Stimulated activated CD4-positive, alpha-beta T cell treated with anti-CD3 and anti-CD28 coated beads, Interleukin-4, amount 100 ng/mL, for 24 hours (primary cell): ENCODE measurements at places on chromosomes 13 and 19.

- DNase-seq: no peak
These were observed 33.9 kb upstream of the RANBP3 start for GRCh38 chr19:6011794-6012193.

DNA sequence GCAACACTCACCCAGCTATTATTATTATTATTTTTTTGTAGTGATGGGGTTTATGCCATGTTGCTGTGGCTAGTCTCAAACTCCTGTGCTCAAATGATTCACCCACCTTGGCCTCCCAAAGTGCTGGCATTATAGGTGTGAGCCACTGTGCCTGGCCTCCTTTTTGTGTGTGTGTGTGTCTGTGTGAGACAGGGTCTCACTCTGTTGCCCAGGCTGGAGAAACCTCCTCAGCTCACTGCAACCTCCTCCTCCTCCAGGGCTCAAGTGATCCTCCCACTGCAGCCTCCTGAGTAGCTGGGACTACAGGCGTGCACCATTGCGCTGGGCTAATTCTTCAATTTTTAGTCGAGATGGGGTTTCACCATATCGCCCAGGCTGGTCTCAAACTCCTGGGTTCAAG lies 3.6 kb upstream of the MYDGF start:
- no peak for DNase-seq

DNA sequence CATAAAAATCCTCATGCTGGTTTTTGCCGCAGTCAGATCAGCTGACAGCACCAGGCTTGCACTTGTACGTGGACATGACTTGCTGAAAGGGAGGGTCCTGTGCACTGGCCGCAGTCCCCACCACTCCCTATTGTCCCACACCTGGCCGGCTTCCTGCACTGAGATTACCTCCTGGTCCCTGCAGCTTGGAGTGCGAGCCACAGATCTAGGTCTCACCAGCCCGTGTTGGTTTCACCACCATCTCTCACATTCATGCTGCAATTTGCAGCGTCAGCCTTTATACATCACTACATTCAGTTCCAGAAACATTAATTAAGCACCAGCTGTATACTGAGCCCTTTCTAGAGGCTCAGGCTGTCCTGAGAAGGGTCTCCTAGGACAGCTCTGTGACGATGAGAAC lies 15.0 kb upstream of the CD22 start:
- no peak for DNase-seq

DNA sequence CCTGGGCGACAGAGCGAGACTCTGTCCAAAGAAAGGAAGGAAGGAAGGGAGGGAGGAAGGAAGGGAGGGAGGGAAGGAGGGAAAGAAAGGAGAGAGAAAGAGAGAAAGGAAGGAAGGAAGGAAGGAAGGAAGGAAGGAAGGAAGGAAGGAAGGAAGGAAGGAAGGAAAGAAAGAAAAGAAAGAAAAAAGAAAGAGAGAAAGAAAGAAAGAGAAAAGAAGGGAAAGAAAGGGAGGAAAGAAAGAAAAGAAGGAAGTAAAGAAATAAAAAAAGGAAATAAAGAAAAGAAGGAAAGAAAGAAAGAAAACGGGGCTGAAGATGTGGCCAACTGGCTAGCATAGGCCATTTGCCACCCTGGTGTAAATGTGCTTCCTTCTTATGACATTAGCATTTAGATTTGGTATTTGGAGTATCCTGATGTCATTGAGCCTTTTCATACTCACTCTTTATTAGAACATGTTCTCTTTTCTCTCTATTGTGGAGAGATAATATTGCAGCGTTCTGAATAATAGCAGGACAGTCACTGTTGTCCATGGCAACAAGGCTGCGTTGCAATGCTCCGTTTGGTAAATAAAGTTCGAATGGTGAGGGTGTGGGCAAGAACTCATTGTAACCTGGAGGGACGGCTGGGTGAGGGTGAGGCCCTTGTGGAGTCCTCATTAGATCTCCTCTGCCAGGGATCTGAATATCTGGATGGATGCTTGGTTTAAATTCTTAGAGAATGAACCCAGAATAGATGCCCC lies 173.9 kb upstream of the UBL3 start:
- DNase-seq: no peak

GRCh38 chr13:29702912-29703351 lies 107.4 kb upstream of the SLC7A1 start:
- no peak for DNase-seq

DNA sequence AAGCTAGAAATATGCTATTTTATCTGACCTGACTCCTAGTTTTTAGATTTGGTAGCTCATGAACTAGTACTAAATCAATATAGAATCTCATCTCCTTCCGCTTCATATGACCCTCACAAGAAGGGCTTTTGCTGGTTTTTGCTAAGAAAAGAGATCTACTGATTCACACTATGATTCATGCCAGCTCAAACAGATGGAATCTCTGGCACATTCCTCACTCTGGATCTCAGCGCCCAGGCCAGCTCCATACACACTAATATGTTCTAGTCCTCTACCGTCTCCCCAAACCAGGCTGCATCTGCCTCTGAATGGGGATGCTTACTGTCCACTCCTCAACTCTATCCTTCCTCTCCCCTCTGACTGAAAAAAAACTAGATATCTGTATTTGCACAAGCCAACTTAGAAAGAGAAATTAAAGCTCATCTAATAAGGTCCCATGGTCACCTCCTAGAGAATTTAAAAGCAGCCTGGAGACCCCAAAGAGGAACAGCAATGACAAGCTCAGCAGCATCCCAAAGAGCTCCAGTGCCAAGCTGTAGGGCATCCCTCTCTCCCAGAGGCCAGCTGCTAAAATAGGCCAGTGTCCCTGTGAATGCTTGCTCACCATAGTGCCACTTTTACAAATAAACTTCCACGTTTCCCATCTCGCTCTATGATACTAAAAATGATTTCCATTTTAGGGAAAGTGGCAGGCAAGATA lies 74.9 kb downstream of the LHFPL6 start:
- no peak for DNase-seq

- DNase-seq: no peak
These were observed 3.8 kb upstream of the ZNF626 start for GRCh38 chr19:20664901-20665781.

DNA sequence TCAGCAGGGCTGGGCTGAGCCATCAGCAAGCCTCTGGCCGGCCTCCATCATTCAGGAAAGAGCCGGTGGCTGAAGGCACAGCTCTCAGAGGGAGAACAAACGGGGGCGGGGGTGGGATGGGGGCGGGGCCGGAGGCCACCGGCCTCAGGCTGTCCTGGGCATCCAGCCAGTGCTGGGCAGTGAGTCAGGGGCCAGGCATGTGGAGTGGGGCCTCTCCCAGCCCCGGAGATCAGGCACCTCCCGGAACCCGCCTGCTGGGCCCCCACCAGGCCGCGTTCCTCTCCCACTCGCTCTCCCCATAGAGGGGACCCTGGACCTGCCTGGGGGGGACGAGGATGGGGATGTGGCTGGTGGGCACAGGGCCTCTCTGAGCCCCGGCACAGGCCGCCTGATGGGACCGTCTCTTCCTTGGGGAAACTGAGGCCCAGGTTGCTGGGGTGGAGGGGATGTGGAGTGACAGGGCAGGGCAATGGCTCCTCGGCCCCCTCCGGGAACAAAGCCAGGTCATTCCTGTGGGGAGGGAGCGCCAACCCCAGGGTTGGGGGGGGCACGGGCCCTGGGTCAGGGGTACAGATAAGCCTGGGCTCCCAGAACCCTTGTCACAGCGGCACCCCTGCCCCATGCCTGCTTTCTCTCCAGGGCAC lies 12.9 kb downstream of the SPC24 start:
- no peak for DNase-seq

DNA sequence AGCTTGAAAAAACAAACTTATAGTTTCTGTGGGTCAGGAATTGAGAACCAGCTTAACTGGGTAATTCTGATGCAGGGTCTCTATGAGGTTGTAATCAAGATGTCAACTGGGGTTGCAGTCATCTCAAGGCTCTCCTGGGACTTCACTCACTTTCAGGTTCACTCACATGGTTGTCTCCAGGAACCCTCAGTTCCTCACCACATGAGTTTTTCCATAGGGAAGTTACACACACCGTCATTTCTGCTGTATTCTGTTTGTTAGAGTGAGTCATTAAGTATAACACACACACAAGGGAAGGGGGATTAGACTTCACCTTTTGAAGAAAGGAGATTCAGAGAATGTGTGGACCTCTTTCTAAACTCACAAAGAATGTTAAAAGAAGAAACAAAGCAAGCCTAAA lies 34.9 kb upstream of the MLNR start:
- no peak for DNase-seq

DNA sequence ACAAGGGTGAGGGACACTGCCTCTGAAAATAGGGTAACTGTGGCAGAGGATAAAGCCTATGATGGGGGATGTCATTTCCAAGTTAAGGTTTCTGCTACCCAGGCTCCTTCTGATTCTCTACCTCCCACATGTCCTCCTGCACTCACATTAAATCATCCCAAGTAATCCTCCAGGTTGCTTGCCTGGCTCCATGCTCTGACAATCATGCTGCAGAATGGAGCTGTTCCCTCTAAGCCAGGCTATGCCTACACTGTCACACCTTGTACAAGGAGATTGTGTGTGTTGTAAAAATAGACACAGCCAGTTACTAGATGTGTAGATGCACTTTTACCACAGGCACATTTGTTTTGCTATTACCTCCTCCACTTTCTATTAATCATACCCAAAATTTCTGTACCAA lies 8.0 kb downstream of the ZNF416 start:
- DNase-seq: no peak

- no peak for DNase-seq
These were observed 10.8 kb downstream of the BICRA start for GRCh38 chr19:47619763-47620162.

GRCh38 chr19:48117515-48118130 lies 7.0 kb upstream of the PLA2G4C start:
- no peak for DNase-seq

DNA sequence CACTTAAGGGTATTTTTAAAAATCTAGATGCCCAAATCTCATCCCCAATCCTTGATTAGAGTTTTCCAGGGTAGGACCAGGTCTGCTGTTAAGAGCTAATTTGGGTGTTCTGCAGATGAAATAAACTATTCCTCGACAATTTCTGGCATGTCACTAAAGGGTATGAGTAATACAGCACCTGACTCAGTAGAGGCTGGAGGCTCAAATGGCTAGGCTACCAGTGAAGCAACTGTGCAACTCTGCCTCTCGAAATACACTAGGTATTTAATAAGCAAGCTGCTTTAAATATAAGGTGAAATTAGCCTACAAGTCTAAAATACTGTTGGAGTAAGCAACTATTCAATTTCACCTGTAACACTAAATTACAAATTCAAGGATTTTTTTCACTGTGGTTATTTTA lies 1.5 kb downstream of the RNF6 start:
- DNase-seq: no peak

DNA sequence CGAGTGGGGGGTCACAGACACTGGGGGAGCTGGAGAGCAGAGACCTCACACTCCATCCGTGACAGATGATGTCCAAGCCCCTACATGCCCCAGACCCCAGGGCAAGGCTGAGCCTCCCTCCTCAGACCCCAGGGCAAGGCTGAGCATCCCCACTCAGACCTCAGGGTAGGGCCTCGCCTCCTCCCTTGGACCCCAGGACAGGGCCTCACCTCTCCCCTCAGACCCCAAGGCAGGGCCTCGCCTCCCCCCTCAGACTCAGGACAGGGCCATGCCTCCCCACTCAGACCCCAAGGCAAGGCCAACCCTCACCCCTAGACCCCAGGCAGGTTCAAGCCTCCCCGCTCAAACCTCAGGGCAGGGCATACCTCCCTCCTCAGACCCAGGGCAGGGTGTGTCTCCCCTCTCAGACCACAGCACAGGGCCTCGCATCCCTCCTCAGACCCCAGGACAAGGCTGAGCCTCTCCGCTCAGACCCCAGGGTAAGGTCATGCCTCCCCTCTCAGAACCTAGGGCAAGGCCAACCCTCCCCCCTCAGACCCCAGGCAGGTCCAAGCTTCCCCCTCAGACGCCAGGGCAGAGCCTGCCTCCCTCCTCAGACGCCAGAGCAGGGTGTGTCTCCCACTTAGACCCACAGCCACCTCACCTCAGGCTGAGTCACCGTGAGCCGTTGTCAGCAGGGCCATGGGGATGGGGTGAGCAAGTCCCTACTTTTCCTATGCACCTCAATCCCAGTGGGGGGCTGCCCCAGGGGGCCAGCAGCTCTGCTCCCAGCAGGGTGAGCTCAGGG lies 1.7 kb upstream of the S1PR4 start:
- DNase-seq: peak; percentile 78

DNA sequence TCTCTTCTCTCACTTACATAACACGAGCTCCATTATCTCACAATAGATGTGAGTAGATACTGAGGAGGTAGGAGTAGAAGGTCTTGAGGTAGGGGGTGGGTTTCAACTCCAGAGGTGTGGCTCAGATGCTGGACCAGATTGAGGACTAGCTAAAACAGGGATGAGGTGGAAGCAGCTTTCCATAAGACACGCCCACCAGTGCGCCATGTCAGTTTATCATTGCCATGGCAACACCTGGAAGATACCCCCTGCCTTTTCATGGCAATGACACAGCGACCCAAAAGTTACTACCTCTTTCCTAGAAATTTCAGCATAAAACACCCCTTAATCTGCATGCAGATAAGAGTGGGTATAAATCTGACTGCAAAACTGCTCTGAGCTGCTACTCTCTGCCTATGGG lies 44.1 kb downstream of the KCTD15 start:
- no peak for DNase-seq

DNA sequence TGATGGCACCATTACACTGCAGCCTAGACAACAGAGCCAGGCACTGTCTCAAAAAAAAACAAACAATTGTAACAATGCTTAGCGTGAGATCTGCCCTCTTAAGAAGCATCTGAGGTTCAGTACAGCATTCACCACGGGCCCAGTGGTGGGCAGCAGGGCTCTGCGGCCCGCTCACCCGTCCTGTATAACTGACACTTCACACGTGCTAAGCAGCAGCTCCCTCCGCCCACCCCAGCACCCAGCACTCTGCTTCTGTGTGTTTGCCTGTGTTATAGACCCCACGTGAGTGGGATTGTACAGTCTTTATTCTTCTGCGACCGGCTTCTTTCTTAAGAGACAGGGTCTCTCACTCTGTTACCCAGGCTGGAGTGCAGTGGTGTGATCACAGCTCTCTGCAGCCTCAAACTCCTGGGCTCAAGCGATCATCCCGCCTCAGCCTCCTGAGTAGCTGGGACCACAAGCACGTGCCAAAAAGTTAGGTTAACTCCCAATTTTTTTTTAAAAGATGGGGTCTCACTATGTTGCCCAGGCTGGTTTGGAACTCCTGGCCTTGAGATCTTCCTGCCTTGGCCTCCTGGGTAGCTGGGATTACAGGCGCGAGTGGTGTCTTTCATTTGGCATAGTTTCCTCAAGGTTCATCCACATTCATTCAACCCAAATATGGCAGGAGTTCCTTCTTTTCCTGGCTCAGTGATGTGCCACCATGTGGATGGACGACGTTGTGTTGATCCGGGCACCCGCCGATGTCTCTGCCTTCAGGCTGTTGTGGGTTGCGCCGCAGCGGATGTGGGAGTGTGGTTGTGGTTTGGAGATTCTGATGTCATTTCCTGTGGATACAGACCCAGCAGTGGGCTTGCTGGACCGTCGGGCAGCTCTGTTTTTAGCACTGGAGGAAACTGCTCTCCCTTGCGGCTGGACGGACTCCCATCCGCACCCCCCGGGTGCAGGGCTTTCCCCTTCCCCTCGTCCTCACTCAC lies 170.0 kb downstream of the KDM4B start:
- DNase-seq: peak; percentile 67
